ENCODE measurements at places on chromosomes 16 and 17. TPM values are rescaled to one million over a fixed set of nuclear protein-coding genes. Genes with fewer than 3 reads are reported as not detected.

The KRTAP2-3 gene
- not detected for total RNA-seq

The ABCC11 gene
- 0.46 TPM for total RNA-seq

The COPS3 gene
- total RNA-seq: 105 TPM

The HOXB2 gene
- total RNA-seq: not detected

The NPW gene
- total RNA-seq: not detected

The NSF gene
- total RNA-seq: 216 TPM

The CDIP1 gene
- total RNA-seq: 18.5 TPM

The BCL6B gene
- total RNA-seq: 3.0 TPM

The KRTAP2-2 gene
- total RNA-seq: not detected

The SNAI3 gene
- total RNA-seq: not detected

The NOS2 gene
- total RNA-seq: 2.1 TPM

The ABCA10 gene
- 6.7 TPM for total RNA-seq

The BPTF gene
- total RNA-seq: 113 TPM

The KRT23 gene
- 0.46 TPM for total RNA-seq

The EVPL gene
- under 0.01 TPM for total RNA-seq

The ARHGDIG gene
- total RNA-seq: 68.7 TPM

The GPR142 gene
- not detected for total RNA-seq

The ANKRD11 gene
- 36.0 TPM for total RNA-seq

The CLEC19A gene
- 2.8 TPM for total RNA-seq

The MMP25 gene
- total RNA-seq: 0.92 TPM

The LHX1 gene
- total RNA-seq: 5.3 TPM

The KRT28 gene
- not detected for total RNA-seq

The MPRIP gene
- total RNA-seq: 134 TPM

The SLC35G6 gene
- not detected for total RNA-seq

The NOXO1 gene
- 1.2 TPM for total RNA-seq

The LAT gene
- total RNA-seq: 0.69 TPM

The HP gene
- total RNA-seq: 0.23 TPM

Data from diencephalon (tissue), 1 donor.